Keratinocyte (primary cell): ENCODE measurements at places on chromosomes 5 and 9. TPM values are rescaled to one million over a fixed set of nuclear protein-coding genes. Genes with fewer than 3 reads are reported as not detected.

DNA sequence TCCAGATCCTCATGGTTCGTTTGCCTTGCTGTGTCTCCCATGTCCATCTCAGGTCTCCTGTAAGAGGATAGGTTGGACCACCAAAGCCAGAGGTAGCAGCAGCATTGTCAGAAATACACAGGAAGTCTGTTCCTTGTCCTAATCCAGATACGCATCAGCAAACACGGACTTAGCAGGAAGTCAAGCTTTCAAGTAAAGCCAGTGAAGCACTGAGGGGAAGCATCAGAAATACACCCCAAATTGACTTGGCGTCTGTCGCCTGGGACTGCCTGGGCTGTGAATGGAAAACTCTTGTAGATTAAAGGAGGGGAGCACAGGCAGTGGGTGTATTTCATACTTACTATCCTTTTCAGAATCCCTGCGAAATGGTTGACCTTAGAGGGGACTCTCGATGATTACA is 171.3 kb downstream of the PSAT1 start:
- H3K4me1 ChIP-seq: no peaks in the 10 kb centered on the region
- H3K27ac ChIP-seq: no peak overlapping the region
- no peak for DNase-seq
- H3K4me3 ChIP-seq: no peak overlapping the region
- no peaks in the 10 kb centered on the region for H3K36me3 ChIP-seq
- H3K27me3 ChIP-seq: no peaks in the 10 kb centered on the region

DNA sequence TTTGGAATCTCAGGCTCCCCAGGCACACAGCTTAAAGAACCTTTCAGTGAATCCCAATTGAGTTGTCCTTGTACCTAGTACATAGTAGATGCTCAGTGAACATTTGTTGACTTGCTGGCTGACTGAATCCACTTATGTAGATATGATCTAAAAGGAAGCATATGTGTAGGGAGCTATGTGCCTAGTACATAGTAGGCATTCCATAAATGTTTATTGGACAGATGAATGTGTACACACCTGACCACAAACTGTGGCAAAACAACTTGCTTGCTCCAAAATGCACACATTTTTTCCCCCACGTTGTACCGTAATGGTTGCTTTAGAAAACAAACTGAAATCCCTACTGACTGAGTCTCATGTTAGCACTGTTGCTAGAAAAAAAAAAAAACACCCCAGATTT is 80.2 kb upstream of the IL12B start:
- DNase-seq: no peak
- no peaks in the 10 kb centered on the region for H3K27me3 ChIP-seq
- H3K36me3 ChIP-seq: no peaks in the 10 kb centered on the region
- H3K27ac ChIP-seq: no peak overlapping the region
- H3K4me3 ChIP-seq: no peak overlapping the region

DNA sequence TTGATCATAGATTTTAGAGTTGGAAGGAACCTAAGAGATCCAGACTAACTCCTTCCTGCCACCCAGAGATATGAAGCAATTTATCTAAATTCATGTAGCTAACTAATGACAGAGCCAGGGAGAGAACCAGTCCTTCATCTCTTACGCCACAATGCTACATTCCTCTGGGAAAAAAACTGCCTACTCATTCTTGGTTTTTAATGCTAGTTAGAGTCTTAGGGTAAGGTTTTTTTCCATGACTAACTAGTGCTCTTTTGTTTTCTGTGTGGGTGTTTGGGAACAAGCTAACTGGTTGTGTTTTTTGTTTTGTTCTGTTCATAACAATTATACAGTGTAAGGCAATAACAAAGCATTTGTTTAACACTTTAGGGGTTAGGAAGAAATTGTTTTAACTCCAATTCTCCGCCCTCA is 52.4 kb downstream of the SLC44A1 start:
- no peaks in the 10 kb centered on the region for H3K27me3 ChIP-seq
- peak overlapping the region; percentile 61 for H3K27ac ChIP-seq
- no peaks in the 10 kb centered on the region for H3K36me3 ChIP-seq
- H3K4me3 ChIP-seq: no peak overlapping the region

GRCh38 chr5:136329484-136330190 is 35.7 kb downstream of the TRPC7 start:
- no peaks in the 10 kb centered on the region for H3K4me1 ChIP-seq
- no peak overlapping the region for H3K4me3 ChIP-seq
- no peak overlapping the region for H3K27ac ChIP-seq
- H3K36me3 ChIP-seq: no peaks in the 10 kb centered on the region
- DNase-seq: no peak

GRCh38 chr5:71633255-71634155 is 46.4 kb downstream of the MCCC2 start:
- no peak for DNase-seq
- H3K27me3 ChIP-seq: no peaks in the 10 kb centered on the region
- no peak overlapping the region for H3K27ac ChIP-seq
- H3K4me1 ChIP-seq: no peaks in the 10 kb centered on the region
- H3K36me3 ChIP-seq: peaks cover 3% of the 10 kb centered on the region

- H3K4me3 ChIP-seq: no peak overlapping the region
- no peaks in the 10 kb centered on the region for H3K27me3 ChIP-seq
- no peaks in the 10 kb centered on the region for H3K4me1 ChIP-seq
- H3K27ac ChIP-seq: no peak overlapping the region
- no peaks in the 10 kb centered on the region for H3K36me3 ChIP-seq
Observed at GRCh38 chr5:131981516-131981915, 29.9 kb downstream of the ACSL6 start.

DNA sequence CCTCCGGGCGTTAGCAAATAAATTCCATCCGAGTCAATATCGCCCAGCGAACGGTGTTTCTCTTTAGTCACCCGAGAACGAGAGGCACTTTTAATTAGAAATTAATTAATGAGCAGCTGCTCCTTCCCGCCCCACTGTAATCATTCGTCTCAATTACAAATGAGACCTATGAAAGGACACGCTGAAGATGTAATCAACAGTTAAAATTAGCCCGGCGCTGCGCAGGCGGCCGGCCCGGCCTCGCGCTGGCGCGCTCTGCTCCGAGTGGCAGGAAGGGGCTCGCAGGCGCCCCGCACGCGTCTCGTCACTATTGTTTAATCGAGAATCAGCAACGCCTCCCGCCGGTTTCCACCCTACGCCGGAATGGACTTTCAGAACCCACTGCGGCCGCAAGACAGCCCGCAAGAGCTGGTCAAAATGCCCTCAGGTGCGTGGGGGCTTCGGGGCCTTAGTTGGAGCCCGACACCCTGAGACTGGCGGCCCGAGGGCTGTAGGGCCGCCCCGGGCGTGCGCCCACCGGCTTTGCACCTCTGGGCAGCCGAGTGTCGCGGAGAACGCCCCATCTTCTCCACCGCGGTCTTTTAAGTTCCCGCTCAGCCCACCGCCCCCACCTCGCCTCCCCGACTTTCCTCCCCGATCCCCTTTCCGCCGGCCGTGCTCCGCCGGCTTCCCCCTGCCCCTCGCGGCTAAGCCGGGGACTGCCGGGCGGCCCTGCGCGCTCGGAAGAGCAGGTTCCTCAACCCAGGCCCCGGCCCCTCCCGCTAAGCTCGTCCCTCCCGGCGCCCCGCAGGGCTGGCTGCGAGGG is 597 bp upstream of the IRX4 start:
- H3K27me3 ChIP-seq: no peaks in the 10 kb centered on the region
- H3K36me3 ChIP-seq: peaks cover 16% of the 10 kb centered on the region
- peak overlapping the region; percentile 88 for H3K4me3 ChIP-seq
- peaks cover 15% of the 10 kb centered on the region for H3K4me1 ChIP-seq

GRCh38 chr9:121855476-121855875 is 204.0 kb downstream of the DAB2IP start:
- DNase-seq: no peak
- no peak overlapping the region for H3K4me3 ChIP-seq
- H3K27ac ChIP-seq: no peak overlapping the region
- no peaks in the 10 kb centered on the region for H3K27me3 ChIP-seq

The PCDHGA3 gene
- 0.03 to 0.05 TPM in 2 of 3 replicates, not detected in the other for polyA plus RNA-seq

The TMEM215 gene
- polyA plus RNA-seq: not detected in 3 replicates

The CER1 gene
- polyA plus RNA-seq: not detected in 3 replicates

The NIM1K gene
- polyA plus RNA-seq: 0.07 to 0.21 TPM (median 0.07 TPM) in 3 replicates

The OR5C1 gene
- not detected in 3 replicates for polyA plus RNA-seq

The KLF4 gene
- polyA plus RNA-seq: 14.9 to 37.1 TPM (median 31.5 TPM) in 3 replicates
